SW480 (cell line): ENCODE measurements at places on chromosomes 6 and 20.
A peak's percentile ranks its signal among the peaks of the same experiment; 100 is the strongest.

- no peak for DNase-seq
These were observed 359.7 kb downstream of the BTBD9 start for GRCh38 chr6:38279963-38280588.

DNA sequence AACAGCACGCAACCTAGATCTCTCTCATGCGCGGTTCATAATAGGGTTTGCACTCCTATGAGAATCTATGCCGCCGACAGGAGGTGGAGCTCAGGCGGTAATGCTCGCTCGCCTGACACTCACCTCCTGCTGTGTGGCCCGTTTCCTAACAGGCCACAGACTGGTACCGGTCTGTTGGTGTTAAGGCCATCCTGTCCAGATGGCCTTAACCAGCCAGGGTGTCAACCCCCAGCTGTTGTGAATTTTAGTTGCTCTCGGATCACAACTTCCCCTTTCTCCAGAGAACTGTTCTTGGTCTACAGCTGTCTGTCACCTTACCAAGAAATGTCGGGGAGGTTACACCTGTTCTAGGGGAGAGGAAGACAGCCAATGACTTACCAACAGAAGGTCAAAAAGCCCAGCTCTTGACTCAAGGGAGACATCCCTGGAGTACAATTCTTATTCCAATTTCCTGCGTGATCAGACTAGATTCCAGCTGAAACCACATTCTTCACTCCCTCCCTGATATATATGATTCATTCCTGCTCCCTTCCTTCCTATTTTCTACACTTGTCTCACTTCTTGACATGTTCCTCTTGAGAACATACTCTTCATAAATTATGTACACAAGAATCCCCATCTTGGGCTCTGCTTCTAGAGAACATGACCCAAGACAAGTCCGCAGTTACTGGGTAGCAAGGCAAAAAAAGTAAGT, 23.1 kb upstream of the DNAAF9 start:
- DNase-seq = no peak

- no peak for DNase-seq
These were observed 143.0 kb downstream of the GMDS start for GRCh38 chr6:2102316-2102883.

- DNase-seq = peak; percentile 70
These were observed 1.8 kb downstream of the PERP start for GRCh38 chr6:138105446-138105845.

DNA sequence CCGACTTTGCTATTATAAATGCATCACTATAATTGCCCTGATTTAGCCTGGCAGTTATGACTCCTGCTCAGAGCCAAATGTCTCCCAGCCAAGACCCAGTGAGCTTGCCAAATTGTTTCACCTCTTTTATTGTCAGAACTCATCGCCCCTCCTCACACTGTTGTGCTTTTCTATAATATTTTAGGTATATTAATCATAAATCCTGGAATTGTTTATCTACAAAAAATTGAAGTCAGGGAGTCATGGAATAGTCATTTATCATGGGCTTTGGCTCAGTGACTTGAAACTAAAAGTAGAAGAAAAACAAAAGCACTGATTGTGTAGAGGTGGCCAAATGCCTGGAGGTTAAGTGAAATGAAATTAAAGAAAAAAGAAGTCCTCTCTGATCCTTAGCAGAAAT, 85.6 kb downstream of the PFDN4 start:
- no peak for DNase-seq

DNA sequence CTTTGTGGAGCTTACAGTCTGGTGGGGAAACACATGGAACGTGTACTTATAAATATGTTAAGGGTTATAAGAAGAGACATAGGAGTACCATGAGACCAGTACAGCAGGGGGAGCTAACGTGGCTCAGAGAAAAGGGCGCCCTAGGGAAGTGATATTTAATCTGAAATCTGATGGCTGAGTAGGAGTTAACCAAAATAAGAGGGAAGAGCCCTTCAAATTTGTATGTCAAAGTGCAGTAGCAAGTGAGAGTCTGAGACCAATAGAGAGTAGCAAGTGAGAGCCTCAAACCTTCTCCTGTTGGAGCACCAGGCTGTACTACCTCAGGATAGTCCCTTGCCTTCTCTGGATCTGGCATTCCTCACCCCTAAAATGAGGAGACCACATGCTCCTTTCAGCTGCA, 6.1 kb upstream of the PKIG start:
- peak; percentile 62 for DNase-seq

DNA sequence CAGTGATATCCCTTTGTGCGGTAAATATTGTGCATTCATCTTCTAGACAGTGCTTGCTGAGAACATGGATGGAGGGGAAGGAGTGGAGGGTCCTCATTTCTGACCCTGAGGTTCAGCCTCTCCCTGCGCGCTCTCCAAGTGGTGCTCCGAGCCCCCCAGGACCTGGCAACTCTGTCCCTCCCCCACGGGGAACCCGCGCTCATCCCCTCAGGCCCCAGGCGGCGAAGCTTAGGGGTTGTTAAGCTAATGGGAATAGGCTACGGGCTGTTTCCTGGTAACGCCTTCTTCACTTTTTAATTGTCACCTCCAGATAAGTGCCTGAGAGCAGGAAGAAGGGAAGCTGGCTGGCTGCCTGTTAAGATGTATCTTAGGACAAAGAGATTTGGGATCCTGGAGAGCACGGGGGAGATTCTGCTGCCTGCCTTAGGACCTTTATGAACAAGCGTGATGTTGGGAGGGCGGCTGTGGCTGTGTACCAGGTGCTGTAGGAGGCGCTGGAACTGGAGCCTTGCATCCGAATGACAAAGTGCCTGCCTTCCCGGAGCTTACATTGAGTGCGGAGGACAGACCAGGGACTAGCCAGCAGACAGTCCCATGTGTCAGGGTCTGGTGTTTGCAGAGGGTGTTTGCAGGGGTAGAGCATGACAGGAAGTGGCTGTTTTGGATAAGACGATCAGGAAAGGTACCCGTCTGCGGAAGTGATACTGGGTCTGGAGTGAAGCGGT, 11.7 kb downstream of the TSHZ2 start:
- DNase-seq = no peak

GRCh38 chr20:13260650-13261279, 39.7 kb downstream of the ISM1 start:
- no peak for DNase-seq

DNA sequence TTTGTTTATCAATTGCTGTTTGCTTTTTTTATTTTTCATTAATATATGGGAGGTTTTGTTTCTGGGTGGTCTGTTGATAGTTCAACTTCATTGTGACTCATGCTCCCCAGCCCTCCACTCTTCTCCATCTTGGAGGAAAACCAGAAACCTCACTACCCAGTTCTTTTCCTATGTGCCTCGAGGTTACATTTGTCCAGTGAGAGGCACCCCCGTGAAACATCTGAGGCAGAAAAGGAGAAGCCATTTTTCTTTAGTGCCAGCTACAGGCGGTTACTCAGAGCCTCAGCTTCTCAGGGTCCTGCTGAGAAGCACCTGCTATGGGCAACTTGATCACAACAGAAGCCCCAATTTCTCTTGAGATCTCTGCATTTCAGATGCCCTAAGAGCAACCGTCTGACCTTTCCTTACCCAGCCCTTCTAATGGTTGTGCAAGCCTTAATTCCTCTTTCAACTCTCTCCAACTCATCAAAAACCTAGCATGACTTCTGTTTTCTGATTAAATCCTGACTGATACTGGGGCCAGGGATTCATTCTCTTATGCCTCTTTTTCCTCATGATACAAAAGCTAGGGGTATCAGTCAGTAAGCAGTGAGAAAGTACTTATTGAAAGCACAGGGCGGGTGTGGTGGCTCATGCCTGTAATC, 144.6 kb downstream of the ELOVL4 start:
- DNase-seq = no peak

DNA sequence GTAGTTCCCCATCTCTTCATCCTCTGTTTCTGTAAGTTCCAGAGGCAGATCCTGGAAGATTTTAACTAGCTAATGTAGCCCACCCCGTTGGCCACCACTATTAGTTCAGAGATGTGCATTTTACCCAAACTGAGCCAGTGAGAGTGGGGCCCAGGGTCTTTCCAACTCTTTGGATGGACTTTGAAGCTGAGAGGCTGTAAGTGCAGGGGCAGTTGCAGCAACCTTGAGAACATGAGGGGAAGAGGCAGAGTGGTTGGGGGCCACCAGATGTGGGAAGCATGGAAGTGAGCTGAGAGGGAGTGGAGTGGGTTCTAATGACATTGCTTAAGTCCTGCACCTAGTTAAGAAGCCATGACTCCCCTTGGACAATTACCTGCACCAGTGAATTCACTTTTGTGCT, 72.2 kb downstream of the CDH26 start:
- DNase-seq = no peak

- DNase-seq = no peak
These were observed 8.3 kb upstream of the FOXC1 start for GRCh38 chr6:1601158-1602048.

GRCh38 chr6:70651326-70651905, 16.3 kb upstream of the SMAP1 start:
- DNase-seq = peak; percentile 25

DNA sequence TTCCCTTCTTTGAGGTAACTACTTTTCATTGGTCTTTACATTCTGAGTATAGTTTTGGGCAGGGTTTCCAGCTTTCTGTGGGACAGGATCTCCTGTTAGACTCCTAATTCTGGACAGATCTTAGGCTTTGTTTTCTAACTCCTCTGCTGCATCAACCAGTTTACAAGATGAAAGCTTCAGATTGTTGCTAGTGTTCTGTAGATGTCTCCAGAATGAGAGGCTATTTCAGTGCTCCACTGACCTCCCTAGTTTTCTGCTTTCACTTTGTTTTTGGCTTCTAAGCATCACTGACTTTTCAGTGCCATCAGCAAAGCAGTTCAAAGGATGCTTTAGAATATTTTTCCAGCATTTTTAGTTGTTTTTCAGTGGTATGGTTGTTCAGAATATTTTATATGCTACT, 101.4 kb downstream of the LIN28B start:
- DNase-seq = no peak
